NCI-H1436 (cell line): ENCODE measurements at places on chromosomes 1 and 21.

DNA sequence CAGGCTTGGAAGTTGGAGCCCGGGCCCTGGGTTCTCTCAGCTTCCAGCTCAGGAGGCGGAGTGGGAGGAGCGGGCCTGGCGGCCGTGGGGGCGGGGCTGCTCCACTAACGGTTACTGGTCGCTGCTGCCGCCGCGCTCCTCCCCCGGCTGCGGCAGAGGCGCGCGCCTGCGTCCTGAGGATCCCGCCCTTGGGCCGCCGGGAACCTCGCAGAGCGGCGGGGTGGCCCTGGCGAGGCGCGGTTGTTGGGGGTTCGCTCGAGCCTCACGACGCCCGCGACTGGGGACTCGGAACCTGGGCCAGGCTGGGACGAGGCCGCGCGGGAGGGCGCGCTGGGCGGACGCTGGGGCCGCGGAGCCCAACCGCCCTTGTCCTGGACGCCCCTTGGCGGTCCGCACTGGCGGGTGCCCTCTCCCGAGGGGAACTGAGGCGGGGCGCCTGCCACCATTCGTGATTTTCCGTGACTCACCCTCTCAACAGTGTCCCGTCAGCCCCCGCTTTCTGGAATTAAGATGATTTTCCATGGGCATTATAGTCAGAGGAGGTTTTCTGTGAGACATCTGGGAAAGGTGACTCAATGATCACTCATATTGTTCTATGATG is 34.1 kb downstream of the OR2G3 start:
- no peak for DNase-seq

DNA sequence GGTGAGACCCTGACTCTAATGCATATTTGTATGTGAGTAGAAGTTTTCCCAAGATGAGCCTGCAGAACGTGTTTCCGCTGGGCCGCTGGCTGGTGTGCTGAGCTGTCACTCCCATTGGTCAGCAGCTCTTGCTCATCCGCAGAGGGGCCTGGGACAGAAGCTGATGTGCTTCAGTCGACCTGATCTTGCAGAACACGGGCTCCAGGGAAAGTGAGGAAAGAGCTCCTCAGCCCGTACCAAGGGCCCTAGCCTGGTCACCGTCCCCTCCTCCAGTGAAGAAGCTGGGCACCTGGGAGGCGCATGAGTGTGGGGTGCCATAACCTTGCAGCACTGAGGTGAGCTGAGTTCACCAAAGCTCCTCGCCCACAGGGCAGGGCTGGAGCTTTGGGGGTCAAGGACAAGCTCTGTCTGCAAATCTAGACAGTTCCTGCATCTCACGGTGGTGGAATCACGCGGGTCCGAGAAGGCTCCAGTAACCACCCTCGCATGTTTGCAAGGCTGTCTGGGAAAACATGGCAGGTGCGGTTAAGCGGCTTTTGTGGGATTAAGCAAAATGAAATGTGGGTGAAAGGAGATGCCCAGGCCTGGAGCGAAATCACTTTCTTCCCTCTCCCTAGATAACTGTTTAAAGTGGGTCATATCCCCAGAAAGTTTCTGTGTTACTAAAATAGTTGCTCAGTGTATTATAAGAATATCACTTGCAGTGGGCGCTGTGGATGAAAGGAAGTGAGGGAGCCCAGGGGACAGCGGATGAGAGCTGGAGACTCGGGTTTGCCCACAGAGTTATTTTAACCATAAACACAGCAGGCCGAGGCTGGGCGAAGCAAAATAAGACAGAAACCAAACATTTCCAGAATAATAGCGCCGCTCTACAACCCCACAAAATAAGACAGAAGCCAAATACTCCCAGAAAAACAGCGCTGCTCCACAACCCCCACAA is 33.1 kb upstream of the LRRC3 start:
- no peak for DNase-seq

DNA sequence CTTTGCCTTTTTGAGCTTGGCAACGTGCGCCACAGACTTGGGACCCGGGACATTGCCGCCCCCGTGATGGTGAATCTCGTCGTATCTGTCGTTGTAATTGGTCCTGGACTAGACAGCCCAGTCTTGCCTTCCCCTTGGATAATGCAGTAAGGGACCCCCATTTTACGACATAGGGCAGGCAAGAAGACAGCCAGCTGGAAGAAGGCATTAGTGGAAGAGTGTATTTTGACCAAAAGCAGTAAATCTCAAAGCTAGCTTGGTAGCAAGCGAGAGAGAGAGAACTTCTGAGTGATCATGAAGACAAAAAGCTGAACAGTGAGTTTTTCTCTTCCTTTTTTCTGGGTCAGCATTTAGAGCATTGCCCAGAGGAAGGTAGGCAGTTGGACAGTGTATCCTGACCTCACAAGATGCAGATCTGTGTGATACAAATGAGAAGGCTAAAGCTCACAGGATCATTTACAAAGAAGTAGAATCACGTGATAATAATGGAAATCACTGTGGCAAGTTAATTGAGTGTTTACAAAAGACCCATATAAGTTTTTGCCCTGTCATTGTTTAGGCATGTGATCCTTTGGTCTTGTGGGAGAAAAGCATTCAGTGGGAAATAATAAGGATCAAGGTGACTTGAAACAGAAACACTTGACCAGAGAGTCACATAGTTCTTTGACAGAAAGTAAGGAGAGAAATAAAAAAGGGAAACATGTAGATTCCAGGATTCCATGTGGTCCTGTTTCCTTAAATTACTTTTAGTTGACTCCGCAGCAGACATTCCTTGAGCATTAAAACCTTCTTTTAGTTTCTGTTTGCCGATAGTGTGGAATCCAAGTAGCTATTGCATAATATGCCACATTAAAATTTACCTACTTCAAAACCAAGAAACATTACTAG is 66.3 kb downstream of the CNST start:
- DNase-seq = no peak

DNA sequence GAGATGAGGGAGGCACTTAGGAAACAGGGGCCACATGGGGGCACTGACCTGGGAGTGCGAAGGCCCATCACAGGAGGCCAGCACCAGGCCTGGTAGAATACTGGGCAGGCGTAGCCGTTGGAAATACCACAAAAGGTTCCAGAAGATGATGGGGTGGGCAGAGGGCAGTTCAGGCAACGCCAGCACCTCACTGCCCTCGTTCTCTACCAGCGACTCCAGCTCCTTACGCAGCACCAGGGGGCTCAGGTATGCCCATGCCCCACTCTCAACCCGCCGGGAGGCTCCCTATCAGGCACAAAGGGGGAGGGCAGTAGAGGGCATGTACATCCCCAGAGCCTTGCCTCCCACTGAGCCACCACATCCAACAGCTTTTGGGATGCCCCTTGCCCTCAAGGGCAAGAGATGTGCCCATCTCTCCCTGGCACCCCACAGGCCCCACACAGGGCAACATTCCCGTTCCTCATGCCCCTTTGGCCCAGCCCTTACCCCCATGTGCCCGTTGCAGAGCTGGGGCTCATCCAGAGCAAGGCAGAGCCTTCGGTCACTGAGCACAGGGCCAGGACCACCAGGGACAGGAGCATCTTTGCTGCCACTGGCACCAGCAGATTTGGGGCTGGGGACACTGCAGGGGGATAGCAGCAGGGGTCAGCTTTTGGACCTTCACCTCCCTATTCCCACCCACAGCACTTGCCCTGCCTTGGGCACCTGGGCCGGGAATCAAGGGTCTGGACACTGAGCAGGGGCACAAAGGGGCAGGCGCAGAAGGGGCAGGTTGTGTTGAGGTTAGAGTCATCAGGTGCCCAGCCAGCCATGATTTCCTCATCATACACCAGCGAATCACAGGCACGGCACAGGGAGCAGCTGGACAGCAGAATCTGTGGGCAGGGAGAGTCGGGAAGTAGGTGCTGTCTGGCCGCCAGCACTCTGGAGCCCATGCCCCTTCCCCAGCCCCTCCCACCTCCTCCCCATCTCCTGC is 9.7 kb upstream of the GATAD2B start:
- no peak for DNase-seq

- no peak for DNase-seq
Measured at GRCh38 chr1:27117733-27118439, 37.0 kb downstream of the SLC9A1 start.

GRCh38 chr1:24139841-24140425 is 3.0 kb downstream of the IL22RA1 start:
- no peak for DNase-seq

DNA sequence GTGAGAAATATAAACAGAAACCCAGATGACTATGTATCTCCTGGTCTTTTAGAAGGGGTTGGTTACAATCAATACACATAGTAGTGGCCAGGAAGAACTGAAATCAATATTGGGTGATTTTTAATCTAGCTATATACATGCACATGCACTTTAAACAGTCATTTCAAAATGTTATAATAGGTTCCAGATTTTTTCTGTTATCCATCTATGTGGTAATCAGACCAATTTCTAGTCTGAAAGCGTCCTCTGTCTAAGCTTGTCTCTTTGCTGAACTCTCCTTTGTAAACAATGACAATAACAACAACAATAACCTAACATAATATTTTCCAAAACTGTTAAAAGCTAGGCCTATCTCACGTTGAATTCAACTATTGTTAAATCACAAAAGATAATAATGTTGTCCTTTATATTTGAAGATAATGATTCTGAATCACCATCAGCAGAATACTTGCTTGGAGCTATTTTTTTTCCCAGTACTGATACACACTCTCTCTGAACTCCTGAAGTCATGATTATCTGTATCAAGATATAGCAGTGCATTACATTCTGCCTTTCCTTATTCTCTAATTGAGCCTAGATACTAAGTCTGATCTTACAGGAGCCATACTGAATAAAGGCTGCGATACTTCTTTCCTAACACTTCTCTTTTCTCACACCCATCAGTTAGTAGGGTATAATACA is 496.8 kb upstream of the ZRANB2 start:
- DNase-seq = no peak

GRCh38 chr1:225021037-225021436 is 91.6 kb downstream of the DNAH14 start:
- DNase-seq = no peak

DNA sequence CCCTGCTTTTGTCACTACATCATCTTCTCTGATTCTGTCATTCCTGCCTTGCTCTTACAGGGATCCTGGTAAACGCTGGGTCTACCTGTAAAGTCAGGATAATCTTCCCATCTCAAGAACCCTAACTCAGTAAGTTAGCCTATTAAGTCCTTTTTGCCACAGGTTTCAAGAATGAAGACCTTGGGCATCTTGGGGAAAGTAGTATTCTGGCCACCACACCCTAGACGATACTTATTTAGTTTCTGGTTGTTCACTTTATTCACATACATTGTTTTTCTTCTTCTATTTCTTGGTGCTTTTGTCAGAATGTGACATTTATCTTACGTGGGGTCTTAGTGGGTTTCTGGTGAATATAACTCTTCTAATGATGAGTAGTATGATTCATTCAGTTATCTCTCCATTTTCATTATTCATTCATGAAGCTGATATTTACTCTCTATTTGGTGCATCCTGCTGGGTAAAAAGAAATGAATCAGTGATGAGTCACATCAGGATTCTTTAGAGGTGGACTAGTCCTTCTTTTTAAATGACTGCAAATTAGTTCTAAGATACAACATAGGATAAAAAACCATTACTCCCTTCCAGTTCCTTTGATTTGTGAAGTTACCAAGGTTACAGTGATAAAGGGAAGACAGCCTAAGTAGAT is 514.4 kb upstream of the B3GALT2 start:
- no peak for DNase-seq

GRCh38 chr1:19038096-19038495 is 81.6 kb upstream of the IFFO2 start:
- no peak for DNase-seq

DNA sequence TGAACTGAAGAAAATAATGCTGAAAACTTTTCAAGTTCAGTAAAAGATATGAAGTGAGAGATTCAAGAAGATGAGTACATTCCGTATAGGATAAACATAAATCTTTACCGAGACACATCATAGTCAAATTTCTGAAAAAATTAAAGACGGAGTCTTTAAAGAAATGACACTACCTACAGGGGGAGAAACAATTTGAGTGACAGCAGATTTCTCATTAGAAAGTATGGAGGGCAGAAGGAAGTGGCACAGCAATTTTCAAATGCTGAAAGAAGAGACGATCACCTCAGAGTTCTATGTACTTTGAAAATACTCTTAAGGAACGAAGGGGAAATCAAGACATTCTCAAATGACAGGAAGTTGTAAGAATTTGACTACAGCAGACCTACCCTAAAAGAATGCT is 271.2 kb downstream of the ZP4 start:
- DNase-seq = no peak

DNA sequence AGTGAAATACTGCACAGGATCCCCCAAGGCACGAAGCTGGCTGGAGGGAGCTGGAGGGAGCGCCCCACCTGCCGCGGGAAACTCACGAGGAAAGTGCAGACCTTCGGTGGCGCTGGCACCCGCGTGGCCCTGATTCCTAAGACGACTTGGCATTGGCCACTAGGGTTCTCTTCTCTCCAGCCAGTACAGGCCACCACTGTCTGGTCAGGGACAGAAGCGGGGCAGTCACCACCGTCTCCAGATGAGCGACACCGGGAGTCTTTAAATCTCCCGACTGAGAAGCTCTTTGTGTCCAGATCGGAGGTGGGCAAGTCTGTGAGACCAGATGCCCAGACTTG is 19.2 kb upstream of the CHIA start:
- DNase-seq = no peak

GRCh38 chr1:107748531-107748930 is 216.4 kb downstream of the VAV3 start:
- DNase-seq = no peak

DNA sequence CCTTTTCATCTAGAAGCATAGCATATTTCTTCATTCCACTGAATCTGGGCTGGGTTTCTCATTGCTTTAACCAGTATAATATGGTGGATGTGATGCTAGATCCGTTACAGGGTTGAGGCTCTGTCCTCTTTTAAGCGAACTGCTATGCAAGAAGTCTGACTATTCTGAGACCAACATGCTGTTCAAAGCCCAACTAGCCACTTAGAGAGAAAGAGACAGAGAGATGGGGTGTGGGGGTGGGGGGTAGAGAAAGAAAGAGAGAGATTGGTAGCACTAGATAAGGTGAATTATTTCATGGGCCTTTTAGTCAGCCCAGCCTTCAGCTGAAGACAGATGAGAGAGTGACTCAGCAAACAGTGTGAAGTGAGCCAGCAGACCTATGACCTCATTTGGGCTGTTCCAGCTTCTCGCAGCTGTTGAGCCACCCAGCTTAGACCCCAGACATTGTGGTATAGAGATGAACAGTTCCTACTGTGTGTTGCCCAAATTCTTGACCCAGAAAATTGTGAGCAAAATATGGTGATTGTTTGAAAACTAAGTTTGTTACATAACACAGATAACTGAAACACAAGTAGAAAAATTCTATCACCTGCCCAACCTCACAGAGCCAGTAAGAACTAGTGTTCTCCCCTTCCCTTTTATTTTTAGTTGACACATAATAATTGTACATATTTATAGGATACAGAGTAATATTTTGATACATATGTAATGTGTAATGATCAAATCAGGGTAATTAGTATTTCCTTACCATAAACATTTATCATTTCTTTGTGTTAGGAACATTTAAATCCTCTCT is 40.7 kb upstream of the PRKACB start:
- DNase-seq = peak; percentile 33

- DNase-seq = no peak
Measured at GRCh38 chr1:1156140-1157032, 17.3 kb upstream of the TTLL10 start.

DNA sequence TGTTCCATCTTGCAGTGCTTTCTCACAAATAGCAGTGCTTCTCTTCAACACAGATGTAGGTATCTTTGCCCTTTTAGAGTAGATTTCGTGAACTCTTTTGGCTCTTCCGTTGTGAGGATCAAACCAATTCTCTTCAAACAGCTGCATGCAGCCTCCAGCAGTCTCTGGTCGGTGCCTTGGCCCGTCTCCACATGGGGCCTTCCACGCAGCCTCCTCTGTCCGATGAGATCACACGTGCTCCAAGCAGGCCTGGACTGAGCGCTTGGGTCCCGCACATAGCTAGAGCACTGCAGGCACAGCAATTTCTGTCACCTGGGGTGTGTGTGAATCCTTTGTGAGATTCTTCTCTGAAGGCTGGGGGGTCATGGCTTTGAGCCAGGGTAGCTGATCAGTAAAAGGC is 82.8 kb upstream of the KCNE2 start:
- no peak for DNase-seq
